Stimulated activated CD4-positive, alpha-beta T cell treated with anti-CD3 and anti-CD28 coated beads, TNF-alpha, amount 100 ng/mL, for 1 hour (primary cell): ENCODE measurements at places on chromosomes 5 and 9.

- DNase-seq: no peak
Observed at GRCh38 chr5:151079838-151080612, 809 bp downstream of the TNIP1 start.

- DNase-seq: no peak
Observed at GRCh38 chr9:14245901-14246525, 67.9 kb downstream of the NFIB start.

DNA sequence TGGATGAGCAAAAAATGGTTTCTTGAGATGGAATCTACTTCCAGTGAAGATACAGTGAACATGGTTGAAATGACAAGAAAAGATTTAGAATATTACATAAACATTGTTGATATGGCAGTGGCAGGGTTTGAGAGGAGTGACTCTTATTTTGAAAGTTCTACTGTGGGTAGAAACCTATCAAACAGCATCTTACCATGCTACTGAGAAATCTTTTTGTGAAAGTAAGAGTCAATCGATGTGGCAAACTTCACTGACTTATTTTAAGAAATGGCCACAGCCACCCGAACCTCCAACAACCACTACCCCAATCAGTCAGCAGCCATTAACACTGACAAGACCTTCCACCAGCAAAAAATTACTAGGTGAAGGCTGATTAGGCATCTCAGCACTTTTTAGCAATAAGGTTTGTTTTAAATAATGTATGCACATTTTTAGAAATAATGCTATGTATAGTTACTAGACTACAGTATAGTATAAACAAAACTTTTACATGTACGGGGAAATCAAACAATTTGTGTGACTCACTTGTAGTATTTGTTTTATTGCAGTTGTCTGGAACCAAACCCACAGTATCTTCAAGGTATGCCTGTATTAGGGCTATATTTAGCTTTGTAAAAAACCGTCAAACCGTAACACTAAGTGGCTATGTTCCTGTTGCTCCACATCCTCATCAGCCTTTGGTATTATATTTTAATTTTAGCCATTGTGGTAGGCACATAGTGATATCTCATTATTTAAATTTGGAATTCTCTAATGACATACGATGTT is 30.6 kb upstream of the ADAMTS6 start:
- no peak for DNase-seq

GRCh38 chr5:180119903-180120236 is 48.3 kb upstream of the RNF130 start:
- no peak for DNase-seq

- DNase-seq: no peak
Observed at GRCh38 chr5:68305223-68305870, 89.8 kb downstream of the PIK3R1 start.

DNA sequence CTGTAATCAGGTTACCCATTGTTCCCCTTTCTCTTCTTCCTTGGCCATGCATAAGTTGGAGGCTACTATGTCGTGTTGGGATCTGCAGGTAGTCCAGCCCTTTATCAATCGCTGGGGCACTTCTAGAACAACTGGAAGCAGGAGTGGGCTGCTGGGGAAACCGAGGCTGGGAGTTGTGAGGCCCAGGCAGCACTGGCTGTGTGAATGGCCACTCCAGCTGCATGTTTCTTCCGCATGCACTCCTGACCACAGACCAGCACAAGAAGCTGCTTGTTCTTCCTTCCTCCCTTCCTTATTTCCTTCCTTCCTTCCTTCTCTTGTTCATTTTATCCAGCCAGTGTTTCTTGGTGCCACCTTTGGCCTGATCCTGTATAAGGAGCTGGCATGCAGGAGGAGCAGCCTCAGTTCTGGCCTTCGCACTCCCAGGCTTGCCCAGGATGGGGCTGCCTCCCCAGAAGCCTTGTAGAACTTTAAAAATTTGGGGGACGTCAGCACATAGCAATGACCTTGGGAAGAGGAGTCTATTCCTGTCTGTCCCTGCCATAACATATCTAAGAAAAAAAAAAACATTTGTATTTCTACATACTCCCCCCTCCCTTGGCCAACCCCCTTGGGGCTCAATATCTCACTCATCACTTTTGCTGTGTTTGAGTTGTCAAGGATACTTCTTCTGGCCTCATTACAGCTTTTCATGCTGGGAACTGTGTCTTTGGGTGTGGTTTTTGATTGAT is 20.8 kb upstream of the CXCL14 start:
- no peak for DNase-seq

- DNase-seq: no peak
Observed at GRCh38 chr5:139461698-139462097, 845 bp downstream of the ECSCR start.

DNA sequence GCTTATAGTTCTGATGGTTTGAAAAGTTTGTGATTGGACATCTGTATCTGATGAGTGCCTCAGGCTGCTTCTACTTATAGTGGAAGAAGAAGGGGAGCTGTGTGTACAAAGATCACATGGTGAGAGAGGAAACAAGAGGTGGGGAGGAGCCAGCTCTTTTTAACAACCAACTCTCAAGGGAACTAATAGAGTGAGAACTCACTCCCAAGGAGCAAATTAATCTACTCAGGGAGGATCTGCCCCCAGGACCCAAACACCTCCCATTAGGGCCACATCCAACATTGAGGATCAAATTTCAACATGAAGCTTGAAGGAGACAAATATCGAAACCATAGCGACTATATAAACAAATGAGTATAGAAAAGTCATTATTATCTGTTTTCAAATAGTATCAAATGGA is 64.7 kb upstream of the PRLR start:
- no peak for DNase-seq

DNA sequence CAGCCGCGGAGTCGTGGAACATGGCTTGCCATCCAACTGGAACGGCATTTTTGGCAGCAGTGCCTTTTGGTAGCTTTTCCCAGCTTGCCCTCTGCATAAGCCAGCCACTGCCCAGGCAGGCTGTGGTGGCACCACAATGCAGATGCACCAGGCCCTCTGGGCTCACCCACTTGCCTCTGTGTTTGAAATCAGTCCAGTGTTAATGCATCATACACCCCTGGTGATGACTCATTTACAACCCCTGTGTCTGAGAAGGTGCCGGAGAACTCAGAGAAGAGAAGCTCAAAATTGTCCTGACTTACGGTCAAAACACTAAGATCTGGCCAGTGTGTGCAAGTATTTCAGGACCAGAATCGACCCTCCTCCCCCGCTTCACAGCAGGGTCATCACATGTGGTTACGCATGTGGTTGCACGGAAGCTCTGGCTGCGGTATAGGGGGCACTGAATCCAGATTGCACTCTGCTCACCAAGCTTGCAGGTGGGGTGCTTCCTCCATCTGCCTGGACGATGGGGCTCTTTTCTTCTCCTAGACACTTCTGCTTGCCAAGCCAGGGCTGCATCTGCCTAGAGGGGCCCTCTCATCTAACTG is 66.5 kb upstream of the SMIM15 start:
- DNase-seq: no peak

- DNase-seq: no peak
Observed at GRCh38 chr5:43567967-43568366, 11.1 kb upstream of the PAIP1 start.

DNA sequence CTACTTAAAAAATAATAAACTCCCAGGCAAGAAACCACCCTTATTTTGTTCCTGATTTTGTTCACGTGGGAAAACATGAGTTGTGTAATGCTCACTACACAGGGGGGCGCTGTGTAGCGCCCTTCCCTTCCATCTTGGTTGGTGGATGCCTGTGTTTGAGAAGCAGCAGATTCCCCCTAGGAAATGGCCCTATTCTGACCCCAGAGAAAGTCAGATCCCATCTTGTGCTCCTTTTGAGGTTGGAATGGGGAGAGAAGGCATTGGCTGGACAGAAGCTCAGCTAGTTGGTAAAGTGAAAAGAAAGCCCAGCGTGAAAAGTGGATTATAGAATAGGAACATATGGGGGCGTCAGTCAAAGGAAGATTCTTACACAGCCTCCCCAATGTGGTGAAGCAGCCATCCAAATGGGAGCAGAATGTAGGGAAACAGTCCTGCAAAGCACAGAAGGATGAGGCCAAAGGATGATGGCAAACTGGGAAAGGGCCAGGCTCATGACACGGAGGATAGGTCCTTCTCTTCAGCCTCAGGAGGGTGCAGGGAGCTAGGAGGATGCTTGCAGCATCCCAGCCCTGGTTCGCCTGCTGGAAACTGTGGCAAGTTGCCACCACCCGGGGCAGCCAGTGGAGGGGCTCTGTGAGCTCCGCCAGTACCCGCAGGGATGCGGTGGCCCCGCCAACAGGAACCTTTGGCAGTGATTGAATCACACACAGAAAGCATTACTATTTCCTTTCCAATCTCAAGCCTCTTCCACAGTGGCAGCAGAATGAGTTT is 314.2 kb upstream of the DAP start:
- DNase-seq: no peak
